ENCODE measurements at places on chromosomes 7 and 10. TPM values are rescaled to one million over a fixed set of nuclear protein-coding genes. Genes with fewer than 3 reads are reported as not detected.

CYP3A7 gene
- not detected for total RNA-seq

CYP2C8 gene
- 0.49 TPM for total RNA-seq

HHEX gene
- total RNA-seq: 108 TPM

TMEM178B gene
- total RNA-seq: not detected

SLC29A4 gene
- total RNA-seq: 1.2 TPM

CLEC2L gene
- total RNA-seq: 5.4 TPM

KAZALD1 gene
- total RNA-seq: 9.1 TPM

DNA sequence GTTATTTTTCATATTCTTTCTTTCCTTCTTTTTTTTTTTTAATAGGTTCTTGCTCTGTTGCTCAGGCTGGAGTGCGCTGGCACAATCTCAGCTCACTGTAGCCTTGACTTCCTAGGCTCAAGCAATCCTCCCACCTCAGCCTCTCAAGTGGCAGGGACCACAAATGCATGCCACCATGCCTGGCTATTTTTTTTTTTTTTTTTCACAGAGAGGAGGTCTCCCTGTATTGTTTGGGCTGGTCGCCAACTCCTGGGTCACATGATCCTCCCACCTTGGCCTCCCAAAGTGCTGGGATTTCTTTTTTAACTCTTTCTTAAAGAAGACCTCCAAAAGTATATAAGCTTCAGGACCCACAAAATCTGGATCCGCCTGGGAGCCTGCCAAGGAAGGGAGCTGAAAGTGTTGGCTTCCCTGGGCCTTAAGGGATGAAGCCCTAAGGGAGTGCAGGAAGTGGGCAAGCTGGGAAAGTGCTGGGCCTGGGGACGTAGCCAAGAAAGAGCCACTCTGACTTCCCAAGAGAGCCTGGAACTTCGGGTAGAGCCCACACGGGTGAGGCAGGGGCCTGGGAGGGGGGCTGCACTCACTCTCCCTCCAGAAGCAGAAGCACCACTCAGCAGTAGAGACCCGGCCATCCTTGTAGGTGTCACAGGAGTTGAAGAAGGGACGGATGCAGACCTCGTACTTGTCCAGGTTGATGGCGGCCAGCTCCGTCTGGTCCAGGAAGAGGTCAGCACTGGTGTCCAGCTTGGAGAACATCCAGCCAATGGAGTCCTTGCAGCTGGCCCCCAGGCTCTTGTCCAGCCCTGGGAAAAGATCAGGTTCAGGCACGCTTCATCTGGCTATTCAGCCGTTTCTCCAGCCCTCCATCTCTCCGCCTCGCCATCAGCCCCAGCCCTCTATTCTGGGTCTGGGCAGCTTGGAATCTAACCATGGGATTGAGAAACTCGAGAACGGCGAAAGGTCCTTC, 21.8 kb downstream of the SPOCK2 start:
- DNase-seq: no peak
- no peak overlapping the region for H3K4me3 ChIP-seq
- H3K27me3 ChIP-seq: peaks cover 8% of the 10 kb centered on the region
- no peaks in the 10 kb centered on the region for H3K36me3 ChIP-seq
- H3K27ac ChIP-seq: no peak overlapping the region

DNA sequence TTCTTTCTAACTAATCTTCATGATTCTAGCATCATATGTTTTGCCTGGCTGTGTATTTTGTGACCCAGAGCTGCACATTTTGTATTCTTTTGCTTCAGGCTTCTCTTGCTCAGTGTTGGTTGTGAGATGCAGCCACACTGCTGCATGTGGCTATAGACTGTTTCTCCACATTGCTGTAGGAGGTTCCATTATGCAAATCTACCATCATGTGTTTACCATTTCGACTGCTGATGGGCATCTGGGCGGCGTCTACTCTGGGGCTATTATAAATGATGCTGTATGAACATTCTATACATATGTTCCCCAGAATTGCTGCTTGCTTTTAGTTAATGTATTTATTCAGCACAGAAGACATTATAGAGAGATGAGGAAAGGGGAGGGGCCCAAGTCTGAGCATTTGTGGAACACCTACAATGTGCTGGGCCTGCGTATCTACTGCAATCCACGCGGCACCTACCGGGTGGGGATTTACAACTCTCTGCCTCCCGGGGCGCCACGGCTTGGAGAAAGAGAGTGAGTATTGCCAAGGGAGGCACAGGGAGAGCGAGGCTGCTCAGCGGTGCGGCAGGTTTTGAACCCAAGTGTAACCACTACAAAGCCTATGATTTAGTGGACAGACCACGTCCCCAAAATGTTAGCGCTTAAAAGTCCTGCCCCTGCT, 172.5 kb downstream of the PRKAG2 start:
- H3K27me3 ChIP-seq: peaks cover 91% of the 10 kb centered on the region
- H3K4me1 ChIP-seq: no peaks in the 10 kb centered on the region
- DNase-seq: no peak
- no peak overlapping the region for H3K4me3 ChIP-seq
- no peaks in the 10 kb centered on the region for H3K36me3 ChIP-seq
- no peak overlapping the region for H3K27ac ChIP-seq

- no peak overlapping the region for H3K27ac ChIP-seq
- H3K4me3 ChIP-seq: no peak overlapping the region
- DNase-seq: no peak
- H3K36me3 ChIP-seq: no peaks in the 10 kb centered on the region
- H3K27me3 ChIP-seq: no peaks in the 10 kb centered on the region
These were observed 384.9 kb upstream of the PFKP start for GRCh38 chr10:2682491-2682890.

- no peak overlapping the region for H3K4me3 ChIP-seq
- no peak for DNase-seq
- no peaks in the 10 kb centered on the region for H3K27me3 ChIP-seq
- H3K36me3 ChIP-seq: no peaks in the 10 kb centered on the region
- no peaks in the 10 kb centered on the region for H3K4me1 ChIP-seq
- H3K27ac ChIP-seq: no peak overlapping the region
These were observed 103.1 kb downstream of the KLF6 start for GRCh38 chr10:3681642-3682554.

- H3K27ac ChIP-seq: no peak overlapping the region
- no peak overlapping the region for H3K4me3 ChIP-seq
- H3K4me1 ChIP-seq: no peaks in the 10 kb centered on the region
- DNase-seq: no peak
- no peaks in the 10 kb centered on the region for H3K36me3 ChIP-seq
These were observed 65.0 kb downstream of the ZEB1 start for GRCh38 chr10:31383810-31384588.
